Aorta (tissue), 5 donors: ENCODE measurements at places on chromosomes 13 and 19. TPM values are rescaled to one million over a fixed set of nuclear protein-coding genes. Genes with fewer than 3 reads are reported as not detected.

- no peak for DNase-seq
- no peak overlapping the region for H3K4me3 ChIP-seq
- H3K27ac ChIP-seq: no peak overlapping the region
- H3K4me1 ChIP-seq: no peaks in the 10 kb centered on the region
Measured at GRCh38 chr13:106449096-106449495, 86.4 kb downstream of the EFNB2 start.

GRCh38 chr19:4415352-4415751 is 12.9 kb downstream of the CHAF1A start:
- no peaks in the 10 kb centered on the region for H3K36me3 ChIP-seq
- no peaks in the 10 kb centered on the region for H3K4me1 ChIP-seq
- no peak overlapping the region for H3K27ac ChIP-seq
- no peak overlapping the region for H3K4me3 ChIP-seq
- DNase-seq: no peak

DNA sequence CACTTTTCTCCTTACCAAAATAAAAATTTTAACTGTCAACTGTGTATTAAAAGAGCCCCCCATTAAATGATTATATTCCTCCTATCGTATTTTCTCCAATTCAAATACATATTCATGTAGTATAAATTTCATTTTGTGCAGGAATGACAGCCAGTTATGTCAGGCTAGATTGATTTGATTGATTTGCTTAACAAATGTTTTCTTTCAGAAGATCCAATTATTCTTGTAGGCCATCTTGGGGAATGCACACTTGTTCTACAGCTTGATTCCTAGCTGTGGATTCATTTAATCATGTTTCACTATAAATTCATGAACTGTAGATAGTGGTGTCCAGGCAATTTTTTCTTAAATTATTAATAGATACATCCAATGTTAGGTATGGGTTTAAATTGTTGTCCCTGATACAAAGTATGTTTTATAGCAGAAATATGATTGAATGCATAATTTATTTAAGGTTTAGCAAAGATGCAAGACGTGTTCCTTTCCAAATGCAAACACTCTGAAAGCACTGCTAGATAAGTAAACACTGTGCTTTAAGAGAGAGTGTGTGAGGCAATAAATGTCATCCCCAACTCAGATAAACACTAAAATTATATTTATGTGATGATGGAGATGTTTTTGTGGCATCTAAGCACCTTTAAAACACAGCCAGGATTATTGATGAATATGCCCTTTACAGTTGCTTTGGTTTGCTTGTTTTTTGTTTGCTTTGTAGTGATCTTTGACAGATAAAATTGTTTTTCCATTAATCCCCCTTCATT is 531.1 kb downstream of the DCT start:
- H3K4me3 ChIP-seq: no peak overlapping the region
- no peaks in the 10 kb centered on the region for H3K27me3 ChIP-seq
- DNase-seq: no peak
- H3K27ac ChIP-seq: no peak overlapping the region

DNA sequence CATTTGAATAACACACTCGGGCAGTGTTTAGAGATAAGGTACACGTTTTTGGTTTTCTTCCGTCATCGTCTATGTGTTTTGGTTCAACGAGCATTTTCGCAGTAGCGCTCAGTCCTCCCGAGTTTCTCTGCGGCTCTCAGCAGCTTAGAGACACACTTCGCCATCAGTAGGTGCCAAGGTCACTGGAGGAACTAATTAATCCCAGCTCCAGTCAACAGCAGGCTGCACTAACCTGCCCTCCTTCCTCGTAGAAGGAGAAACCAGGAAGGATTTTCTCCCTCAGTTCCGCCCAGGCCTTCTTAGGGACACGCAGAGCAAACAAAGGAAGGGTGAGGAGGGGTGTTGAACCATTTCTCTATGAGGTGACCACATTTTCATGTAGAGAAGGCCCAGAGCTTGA is 12.6 kb downstream of the MBNL2 start:
- H3K4me1 ChIP-seq: no peaks in the 10 kb centered on the region
- H3K36me3 ChIP-seq: no peaks in the 10 kb centered on the region
- DNase-seq: no peak
- no peak overlapping the region for H3K27ac ChIP-seq

- no peaks in the 10 kb centered on the region for H3K27me3 ChIP-seq
- no peak for DNase-seq
- peak overlapping the region; percentile 73 for H3K4me3 ChIP-seq
Measured at GRCh38 chr13:72782717-72783116, 784 bp downstream of the PIBF1 start.

DNA sequence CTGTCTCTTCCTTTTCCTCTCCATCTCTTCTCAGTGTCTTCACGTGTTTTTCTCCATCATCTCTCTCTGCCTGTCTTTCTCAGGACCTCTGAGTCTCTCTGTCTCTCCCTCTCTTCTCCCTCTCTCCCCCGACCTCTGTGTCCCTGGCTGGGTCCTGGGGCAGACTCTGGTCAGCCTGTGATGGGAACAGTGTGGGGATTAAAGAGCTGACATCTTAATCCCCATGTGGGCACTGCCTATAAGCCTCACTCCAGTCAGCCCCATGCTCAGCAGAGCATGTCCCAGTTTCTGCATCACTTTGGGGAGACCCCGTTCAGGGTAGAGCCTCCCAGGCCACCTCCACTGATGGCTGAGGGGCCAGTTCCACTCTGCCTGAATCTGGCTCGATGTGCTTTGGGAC is 16.2 kb downstream of the EGLN2 start:
- no peak overlapping the region for H3K4me3 ChIP-seq
- H3K36me3 ChIP-seq: no peaks in the 10 kb centered on the region
- no peak overlapping the region for H3K27ac ChIP-seq

GRCh38 chr19:56114051-56114777 is 6.9 kb downstream of the ZNF787 start:
- H3K4me3 ChIP-seq: no peak overlapping the region
- DNase-seq: no peak
- no peaks in the 10 kb centered on the region for H3K27me3 ChIP-seq
- no peaks in the 10 kb centered on the region for H3K36me3 ChIP-seq
- H3K4me1 ChIP-seq: no peaks in the 10 kb centered on the region

- H3K27ac ChIP-seq: no peak overlapping the region
- no peaks in the 10 kb centered on the region for H3K36me3 ChIP-seq
- H3K4me1 ChIP-seq: no peaks in the 10 kb centered on the region
- no peak for DNase-seq
Measured at GRCh38 chr13:80033286-80033685, 307.6 kb downstream of the SPRY2 start.

DNA sequence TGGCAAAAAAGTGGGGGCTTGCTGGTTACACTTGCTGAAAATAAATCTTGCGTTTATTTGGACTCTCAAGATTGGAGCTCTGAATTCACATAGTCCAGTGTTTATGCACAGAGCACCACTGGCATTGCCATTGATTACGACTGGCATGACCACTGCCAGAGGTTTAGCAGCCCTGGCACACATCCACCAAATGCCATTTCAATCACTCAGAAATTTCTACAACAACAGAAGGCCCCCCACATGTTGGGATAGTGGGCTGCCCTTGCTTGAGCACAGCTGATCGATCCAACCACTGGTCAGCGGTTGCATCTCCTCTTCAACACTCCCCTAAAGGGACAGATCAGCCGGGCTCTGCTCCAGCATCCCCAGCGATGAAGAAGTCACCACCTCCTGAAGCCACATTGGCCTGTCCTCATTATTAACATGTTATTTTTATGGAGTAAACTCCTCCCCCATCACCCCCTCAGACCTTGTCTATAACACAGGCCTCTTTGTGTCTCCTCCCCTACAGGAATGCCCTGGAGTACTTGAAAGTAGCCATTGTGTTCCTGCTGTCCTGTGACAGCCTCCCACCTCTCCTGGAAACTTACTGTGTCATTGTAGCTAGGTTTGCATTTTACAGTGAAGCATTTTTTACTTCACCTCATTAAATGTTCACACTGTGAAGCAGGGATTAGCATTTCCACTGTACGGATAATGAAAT is 51.3 kb downstream of the CDADC1 start:
- H3K27ac ChIP-seq: no peak overlapping the region
- no peaks in the 10 kb centered on the region for H3K36me3 ChIP-seq
- DNase-seq: no peak
- no peaks in the 10 kb centered on the region for H3K4me1 ChIP-seq
- no peaks in the 10 kb centered on the region for H3K27me3 ChIP-seq
- no peak overlapping the region for H3K4me3 ChIP-seq

GRCh38 chr13:36806102-36806501 is 12.9 kb upstream of the RFXAP start:
- no peak for DNase-seq
- no peaks in the 10 kb centered on the region for H3K27me3 ChIP-seq
- no peaks in the 10 kb centered on the region for H3K36me3 ChIP-seq

DNA sequence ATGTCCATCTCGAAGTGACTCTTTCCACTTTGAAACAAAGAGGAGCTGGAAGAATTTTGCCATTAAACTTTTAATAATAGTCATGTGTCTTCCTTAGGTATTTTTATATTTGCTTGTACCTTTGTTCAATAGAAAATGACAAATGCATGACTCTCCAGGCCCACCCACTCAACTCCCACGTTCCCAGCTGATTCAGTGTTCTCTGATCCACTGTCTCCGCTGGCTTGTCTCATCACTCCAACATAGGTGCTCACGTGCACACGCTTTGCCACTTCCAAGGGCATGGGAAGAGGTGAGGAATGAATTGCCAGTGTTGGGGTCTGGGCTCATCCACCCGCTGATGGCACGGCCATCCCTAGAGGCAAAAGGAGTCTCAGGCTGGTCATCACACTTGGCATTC is 24.5 kb downstream of the RASL11A start:
- peaks cover 1% of the 10 kb centered on the region for H3K4me1 ChIP-seq
- no peaks in the 10 kb centered on the region for H3K36me3 ChIP-seq
- DNase-seq: no peak
- no peak overlapping the region for H3K4me3 ChIP-seq
- no peak overlapping the region for H3K27ac ChIP-seq
- no peaks in the 10 kb centered on the region for H3K27me3 ChIP-seq

DNA sequence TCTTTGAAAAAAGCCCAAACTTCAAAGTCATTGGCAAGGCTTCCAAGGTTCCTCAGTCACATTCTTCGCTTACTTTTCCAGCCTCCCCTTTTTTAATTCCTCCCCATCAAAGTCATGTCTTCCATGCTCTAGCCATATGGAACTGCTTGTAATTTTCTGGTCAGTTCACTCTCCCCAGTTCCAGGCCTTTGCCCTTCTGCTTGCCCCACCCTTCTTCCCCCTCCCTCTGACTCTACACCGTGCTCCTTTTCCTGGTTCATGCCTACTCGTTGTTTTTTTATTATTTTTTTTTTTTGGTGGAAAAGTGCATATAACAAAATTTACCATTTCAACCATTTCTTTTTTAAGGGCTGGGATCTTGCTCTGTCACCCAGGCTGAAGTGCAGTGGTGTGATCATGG is 102.3 kb downstream of the UBL3 start:
- no peak for DNase-seq
- no peaks in the 10 kb centered on the region for H3K36me3 ChIP-seq
- H3K27ac ChIP-seq: no peak overlapping the region

- no peaks in the 10 kb centered on the region for H3K4me1 ChIP-seq
- H3K27ac ChIP-seq: no peak overlapping the region
- H3K27me3 ChIP-seq: no peaks in the 10 kb centered on the region
- DNase-seq: no peak
- H3K36me3 ChIP-seq: no peaks in the 10 kb centered on the region
Measured at GRCh38 chr13:80239571-80240255, 101.2 kb downstream of the SPRY2 start.

DNA sequence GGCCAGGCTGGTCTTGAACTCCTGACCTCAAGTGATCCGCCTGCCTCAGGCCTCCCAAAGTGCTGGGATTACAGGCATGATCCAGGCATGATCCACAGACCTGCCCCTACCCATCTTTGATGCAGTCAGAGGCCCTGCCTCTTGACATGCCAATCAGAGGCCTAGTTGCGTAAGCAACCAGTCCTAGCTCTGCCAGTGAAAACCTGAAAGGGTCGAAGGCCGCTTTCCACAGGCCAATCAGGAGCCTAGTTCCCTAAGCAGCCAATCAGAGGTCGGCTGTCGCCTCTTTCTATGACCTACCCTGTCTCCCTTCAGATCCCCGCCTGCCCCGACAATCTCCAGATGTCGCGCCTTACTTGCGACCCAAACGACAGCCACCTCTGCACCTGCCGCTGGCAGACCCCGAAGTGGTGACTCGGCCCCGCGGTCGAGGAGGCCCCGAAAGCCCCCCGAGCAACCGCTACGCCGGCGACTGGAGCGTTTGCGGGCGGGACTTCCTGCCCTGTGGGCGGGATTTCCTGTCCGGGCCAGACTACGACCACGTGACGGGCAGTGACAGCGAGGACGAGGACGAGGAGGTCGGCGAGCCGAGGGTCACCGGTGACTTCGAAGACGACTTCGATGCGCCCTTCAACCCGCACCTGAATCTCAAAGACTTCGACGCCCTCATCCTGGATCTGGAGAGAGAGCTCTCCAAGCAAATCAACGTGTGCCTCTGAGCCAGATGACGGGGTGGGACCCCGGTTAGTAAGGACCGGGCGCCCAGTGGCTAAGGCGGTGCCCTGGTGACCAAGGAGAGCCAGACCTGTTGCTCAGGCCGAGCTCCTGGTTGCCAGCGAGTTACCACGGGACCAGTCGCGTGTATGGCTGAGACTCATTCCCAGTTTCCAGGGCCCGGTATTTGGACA is 6.3 kb downstream of the SYDE1 start:
- H3K4me3 ChIP-seq: no peak overlapping the region
- peak overlapping the region; percentile 13 for H3K27ac ChIP-seq
- no peaks in the 10 kb centered on the region for H3K4me1 ChIP-seq

- no peak for DNase-seq
- no peaks in the 10 kb centered on the region for H3K4me1 ChIP-seq
- no peaks in the 10 kb centered on the region for H3K36me3 ChIP-seq
- no peak overlapping the region for H3K4me3 ChIP-seq
- no peak overlapping the region for H3K27ac ChIP-seq
Measured at GRCh38 chr19:28456252-28456651, 756.7 kb downstream of the UQCRFS1 start.

DNA sequence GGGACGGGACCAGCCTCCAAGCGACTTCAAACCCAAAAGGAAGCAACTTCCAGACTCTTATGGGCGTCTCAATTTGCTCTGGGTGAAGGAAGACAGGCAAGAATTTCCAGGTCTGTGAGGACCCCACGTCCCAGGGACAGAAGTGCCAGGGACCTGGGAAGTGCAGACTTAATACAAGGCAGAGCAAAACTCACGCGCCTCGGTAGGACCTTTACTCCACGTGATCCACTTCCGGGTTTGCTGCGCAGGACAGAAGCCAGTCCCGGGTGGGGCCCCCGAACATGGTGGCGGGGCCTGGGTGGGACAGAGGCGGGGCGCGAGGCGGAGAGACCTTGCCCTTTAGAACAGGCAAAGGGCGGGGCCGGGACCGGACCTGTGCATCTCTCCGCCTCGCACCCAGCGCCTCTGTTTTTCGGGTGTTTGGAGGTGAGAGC is 9.3 kb downstream of the ZNF611 start:
- no peaks in the 10 kb centered on the region for H3K4me1 ChIP-seq
- DNase-seq: no peak
- H3K27me3 ChIP-seq: no peaks in the 10 kb centered on the region
- no peak overlapping the region for H3K27ac ChIP-seq
- no peaks in the 10 kb centered on the region for H3K36me3 ChIP-seq
- no peak overlapping the region for H3K4me3 ChIP-seq

CALR3 gene
- not detected for total RNA-seq

ZNF431 gene
- total RNA-seq: 13.4 TPM
